AG04449 (cell line): ENCODE measurements at places on chromosomes 6 and 20.

DNA sequence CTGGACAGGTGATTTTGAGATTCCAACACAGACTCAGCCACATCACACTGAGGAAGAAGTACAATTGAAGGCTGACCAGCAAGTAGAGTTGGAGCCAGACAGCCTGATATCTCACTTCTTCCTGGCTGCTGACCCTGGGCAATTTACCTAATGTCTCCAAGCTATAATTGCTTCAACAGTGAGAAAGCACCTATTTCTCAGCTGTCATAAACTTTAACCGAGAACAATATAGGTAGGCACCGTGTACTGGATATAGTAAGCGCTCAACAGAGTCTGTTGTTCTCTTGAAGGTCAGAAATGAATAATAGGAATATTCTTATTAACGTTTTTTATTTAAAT, 28.3 kb downstream of the STX7 start:
- DNase-seq: no peak

GRCh38 chr20:4987130-4987529, 14.2 kb downstream of the SLC23A2 start:
- no peak for DNase-seq

DNA sequence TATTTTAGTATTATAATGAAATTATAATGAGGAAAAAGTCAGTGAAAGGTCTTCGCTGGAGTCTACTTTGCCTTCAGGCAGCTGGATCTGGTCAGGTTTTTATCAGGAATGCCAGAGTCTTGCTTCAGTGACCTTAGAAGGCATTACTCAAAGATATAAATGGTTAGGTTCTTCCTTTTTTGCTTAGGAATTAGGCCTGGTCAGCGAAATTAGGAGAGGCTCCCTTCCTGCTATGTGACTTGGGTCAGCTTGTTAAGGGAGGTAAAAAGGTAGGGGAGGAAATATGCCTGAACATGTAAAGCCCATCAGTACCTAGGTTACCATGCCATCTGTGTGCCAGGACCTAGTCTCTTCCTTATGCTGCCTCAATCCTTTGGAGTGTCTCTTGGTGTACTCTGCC, 115.1 kb downstream of the OTOR start:
- no peak for DNase-seq

GRCh38 chr20:64234291-64234791, 21.2 kb upstream of the PCMTD2 start:
- DNase-seq: no peak

- DNase-seq: no peak
Observed at GRCh38 chr6:4864519-4864918, 88.3 kb downstream of the CDYL start.

DNA sequence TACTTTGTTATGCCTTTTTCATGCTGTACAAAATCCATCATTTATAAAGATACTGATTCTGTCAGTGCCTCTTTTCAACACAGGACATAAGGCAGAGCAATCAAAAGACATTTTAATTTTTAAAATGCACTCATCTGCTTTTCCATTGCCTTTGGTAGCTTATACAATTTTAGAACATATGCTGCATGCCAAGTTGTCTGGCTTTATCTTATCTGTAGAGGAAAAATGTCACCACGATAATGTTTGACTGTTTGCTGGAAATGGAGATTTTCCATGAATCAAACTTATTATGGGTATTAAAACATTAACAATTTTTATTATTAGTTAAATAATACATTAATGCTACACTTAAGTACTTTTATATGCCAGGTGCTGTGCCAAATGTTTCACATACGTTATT, 50.5 kb downstream of the NKAIN2 start:
- no peak for DNase-seq

DNA sequence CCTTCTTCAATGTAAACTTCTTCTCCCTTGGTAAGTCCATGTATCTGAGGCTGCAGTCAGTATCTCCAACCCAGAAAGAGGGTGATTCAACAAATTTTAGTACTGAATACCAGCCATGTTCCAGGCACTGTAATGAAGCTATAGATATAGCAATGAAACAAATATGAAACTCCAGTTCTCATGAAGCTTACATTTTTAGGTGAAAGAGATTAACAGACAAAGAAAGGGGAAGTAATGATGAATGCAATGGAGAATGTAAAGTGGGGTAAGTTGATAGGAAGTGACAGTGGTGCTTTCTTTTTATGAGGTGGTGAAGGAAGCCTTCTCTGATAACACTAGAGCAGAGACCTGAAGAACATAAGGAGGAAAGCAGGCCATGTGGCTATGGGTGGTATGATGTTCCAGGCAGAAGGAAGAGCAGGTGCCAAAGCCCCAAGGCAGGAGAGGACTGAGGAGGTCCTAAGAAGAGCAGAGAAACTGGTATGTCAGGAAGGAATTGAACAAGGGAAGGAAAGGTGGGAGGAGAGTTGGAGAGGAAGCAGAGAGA, 143.6 kb downstream of the TFAP2B start:
- no peak for DNase-seq

- no peak for DNase-seq
Observed at GRCh38 chr6:56230976-56231566, 16.3 kb downstream of the COL21A1 start.

DNA sequence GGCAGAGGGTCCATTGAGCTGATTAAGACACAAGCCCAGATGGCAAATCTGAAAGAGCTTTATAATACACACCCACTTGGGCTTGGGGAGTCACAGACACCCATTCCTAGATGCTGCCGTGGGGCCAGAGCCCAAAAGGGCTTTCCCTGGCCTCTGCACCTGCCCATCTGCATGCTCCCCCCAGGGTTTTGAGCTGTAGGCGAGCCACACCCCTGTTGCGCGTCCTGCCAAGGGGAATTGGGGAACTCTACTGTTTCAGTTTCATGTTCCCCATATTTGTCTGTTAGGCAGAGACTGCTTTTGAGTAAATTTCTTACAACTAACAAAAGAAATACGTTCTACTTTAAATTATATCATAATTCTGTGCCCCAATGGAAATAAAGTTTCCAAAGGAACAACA, 52.9 kb upstream of the FNDC1 start:
- no peak for DNase-seq

DNA sequence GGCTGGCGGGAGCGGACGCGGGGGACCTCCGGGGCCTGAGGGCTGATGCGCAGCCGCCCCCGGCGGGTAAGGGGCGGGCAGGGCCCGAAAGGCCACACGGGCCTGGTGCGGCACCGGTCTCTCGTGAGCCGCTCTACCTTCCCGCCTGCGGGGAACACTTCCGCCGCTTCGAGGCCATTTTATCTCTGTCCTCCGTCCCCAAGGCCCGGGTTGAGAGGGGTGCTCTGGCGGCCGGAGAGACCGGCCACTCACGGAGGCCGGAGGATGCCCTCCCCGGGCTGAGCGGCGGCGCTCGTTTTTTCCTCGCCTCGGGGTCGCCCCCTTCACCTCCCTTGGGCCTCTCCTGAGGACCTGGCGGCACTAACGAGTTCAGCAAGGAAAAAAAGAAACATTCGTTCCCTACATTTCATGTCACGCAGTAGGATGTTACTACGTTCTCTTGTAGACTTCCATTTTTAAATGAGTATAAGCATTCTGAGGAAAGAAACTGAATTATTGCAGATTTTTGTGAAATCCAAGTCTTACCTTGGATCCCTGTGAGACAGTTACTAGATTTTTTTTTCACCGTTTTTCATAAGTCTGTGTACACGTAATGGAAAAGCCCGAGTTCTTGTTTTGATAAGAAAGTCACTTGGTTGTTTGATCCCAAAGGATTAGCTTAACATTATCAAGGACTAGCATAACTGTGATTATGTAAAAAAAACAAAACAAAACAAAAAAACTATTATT, 575 bp downstream of the WTAP start:
- no peak for DNase-seq

- no peak for DNase-seq
Observed at GRCh38 chr6:8069151-8069550, 5.0 kb upstream of the BLOC1S5 start.

GRCh38 chr6:118825661-118826060, 68.3 kb upstream of the ASF1A start:
- DNase-seq: no peak

- no peak for DNase-seq
Observed at GRCh38 chr6:140775061-140775460, 1357.7 kb upstream of the GJE1 start.

DNA sequence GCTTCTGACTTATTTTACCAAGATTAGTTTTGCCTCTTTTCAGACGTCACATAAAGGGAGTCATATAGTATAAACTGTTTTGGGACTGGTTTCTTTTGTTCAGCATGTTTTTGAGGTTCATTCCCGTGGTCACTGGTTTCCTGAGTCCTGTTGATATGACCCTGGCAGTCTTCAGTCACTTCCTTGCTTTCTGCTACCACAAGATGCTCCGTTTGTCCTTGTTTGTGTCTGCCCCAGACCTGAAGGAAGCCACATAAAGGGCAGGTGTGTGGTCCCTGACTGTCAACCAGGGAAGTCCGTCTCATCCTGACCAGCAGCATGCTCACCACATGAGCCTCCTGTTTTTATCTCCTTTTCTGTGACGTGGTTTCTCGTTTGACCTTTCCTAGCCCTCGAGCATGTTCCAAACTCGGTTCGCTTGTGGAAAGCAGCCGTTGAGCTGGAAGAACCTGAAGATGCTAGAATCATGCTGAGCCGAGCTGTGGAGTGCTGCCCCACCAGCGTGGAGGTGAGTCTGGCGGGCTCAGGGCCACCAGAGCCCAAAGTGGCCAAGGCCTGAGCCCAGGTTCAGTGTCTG, 26.1 kb upstream of the C20orf204 start:
- DNase-seq: no peak

DNA sequence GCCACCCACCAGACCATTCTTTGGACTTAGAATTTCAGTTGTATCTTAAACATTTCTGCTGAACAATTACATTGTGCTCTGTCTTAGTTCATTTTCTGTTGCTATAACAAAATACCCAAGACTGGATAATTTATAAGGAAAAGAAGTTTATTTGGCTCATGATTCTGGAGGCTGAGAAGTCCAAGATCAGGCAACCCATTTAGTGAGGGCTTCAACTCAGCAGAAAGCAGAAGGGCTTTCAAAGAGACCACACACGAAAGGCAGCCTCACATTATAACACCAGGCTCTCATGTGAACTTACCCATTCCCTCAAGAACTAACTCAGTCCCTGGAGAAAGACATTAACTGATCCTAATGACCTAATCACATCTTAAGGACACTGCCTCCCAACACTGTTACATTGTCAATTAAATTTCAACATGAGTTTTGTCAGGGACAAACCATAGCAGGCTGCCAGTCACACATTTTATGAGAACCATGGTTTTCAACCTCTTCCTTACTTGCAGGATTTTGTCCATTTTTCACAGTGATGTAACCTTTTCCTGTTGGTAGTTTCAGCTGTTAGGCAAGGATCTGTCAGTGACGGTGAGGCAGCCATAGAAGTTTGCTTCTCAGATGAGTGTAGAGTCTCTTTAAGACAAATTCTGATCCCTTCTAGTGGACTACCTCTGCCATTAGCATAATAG, 399.6 kb upstream of the SOX4 start:
- no peak for DNase-seq

DNA sequence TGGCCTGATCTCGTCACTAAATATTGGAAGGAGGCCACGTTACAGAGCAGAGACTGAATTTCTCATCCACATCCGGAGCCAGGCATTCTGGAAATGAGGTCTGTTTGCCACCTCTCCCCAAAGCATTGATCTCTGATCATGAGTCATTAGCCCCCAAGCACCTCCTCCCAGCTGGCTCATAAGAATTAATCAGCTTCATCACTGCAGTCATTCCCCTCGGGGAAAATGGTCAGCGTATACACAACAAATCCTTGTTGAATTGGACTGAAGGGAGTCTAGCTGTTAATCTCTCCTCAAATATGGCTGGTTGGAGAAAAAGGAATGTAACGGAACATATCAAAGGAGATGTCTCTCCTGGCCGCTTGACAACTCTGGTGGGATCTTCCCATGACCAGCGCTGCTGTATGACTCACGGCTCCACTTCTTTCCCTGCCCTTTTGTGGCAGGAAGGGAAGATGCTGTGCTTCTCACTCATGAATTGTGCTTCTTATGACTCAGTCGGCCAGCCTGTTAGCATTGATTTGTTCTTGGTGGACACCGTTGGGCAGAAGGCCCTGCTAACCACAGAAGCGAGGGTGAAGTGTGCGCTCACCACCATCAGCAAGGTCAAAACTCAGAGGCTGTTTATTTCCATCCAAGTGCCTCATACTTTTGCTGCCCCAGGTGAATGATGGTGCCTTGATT, 76.7 kb downstream of the RNF182 start:
- peak; percentile 97 for DNase-seq

GRCh38 chr20:49781676-49782075, 31.0 kb upstream of the SLC9A8 start:
- no peak for DNase-seq

DNA sequence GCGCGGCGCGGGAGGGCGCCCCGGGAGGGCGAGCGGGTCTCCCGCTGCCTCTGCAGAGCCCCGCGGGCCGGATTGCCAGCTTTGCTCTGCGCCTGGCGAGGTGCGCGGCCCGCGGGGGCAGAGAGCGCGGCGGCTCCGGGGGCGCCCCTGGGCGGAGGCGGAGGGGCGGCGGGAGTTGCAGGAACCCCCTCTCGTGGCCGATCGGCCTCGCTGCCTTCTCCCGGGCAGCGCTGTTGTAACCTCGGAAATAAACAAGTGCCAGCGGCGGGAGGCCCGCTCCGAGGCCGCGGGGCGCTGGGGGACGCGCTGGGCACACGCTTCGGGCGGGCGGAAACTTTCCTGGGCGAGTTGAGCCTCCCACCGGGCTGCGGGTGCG, 1.2 kb downstream of the CDH4 start:
- no peak for DNase-seq

- no peak for DNase-seq
Observed at GRCh38 chr6:135411339-135411738, 86.2 kb downstream of the AHI1 start.

DNA sequence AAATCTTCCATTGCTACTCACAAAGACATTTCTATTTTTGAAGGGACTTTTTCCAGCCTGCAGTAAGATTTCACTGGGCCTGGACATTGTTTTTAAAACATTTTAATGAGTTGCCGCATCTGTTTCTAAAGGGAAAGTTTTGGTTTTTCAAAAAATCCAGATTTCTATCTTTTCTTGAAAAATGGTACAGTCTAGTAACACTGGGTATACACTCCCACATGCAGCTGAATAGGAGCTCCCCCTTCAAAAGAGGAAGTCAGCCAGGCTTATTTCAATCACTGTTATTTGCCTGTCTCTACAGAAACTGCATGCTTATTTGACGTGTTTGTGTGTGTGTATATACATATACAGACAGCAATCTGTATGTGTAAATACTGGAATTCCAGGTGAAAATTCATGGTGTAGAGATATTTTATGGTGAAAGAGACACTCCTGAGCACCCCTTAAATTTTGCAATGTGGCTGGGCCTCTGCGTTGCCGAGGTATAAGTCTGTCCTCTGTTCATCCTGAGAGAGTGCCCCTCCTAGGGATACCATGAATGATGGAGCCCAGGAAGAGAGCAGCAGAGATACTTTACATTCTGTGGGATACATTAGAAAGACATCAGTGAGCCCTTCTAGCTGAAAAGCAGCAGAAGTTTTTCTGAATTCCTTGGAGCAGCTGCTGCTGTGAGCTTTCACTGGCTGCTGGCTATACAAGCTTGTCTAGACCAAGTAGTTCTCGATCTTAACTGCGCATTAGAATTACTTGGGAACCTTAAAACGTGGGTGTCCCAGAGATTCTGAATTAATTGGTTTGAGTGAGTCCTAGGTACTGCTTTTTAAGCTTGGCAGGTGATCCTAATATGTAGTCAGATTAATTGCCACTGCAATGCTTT, 12.0 kb upstream of the ABRACL start:
- no peak for DNase-seq
